ENCODE measurements at places on chromosomes 7 and 10. TPM values are rescaled to one million over a fixed set of nuclear protein-coding genes. Genes with fewer than 3 reads are reported as not detected.

RELN gene
- 0.05 TPM for total RNA-seq

CRYGN gene
- total RNA-seq = not detected

CREB5 gene
- total RNA-seq = 5.0 TPM

TCERG1L gene
- total RNA-seq = not detected

AKR1C4 gene
- 0.13 TPM for total RNA-seq

TCF7L2 gene
- total RNA-seq = 22.2 TPM

TMEM72 gene
- total RNA-seq = not detected

PTF1A gene
- not detected for total RNA-seq

ERVW-1 gene
- not detected for total RNA-seq

GPR22 gene
- not detected for total RNA-seq

SLC39A12 gene
- total RNA-seq = not detected

Data from A549 treated with AZD2906 at 1 μM for 4 hours (cell line).